Activated gamma-delta T cell treated with Interleukin-2 at 50 U/mL for 16 hours (primary cell): ENCODE measurements at places on chromosomes 4 and X.

DNA sequence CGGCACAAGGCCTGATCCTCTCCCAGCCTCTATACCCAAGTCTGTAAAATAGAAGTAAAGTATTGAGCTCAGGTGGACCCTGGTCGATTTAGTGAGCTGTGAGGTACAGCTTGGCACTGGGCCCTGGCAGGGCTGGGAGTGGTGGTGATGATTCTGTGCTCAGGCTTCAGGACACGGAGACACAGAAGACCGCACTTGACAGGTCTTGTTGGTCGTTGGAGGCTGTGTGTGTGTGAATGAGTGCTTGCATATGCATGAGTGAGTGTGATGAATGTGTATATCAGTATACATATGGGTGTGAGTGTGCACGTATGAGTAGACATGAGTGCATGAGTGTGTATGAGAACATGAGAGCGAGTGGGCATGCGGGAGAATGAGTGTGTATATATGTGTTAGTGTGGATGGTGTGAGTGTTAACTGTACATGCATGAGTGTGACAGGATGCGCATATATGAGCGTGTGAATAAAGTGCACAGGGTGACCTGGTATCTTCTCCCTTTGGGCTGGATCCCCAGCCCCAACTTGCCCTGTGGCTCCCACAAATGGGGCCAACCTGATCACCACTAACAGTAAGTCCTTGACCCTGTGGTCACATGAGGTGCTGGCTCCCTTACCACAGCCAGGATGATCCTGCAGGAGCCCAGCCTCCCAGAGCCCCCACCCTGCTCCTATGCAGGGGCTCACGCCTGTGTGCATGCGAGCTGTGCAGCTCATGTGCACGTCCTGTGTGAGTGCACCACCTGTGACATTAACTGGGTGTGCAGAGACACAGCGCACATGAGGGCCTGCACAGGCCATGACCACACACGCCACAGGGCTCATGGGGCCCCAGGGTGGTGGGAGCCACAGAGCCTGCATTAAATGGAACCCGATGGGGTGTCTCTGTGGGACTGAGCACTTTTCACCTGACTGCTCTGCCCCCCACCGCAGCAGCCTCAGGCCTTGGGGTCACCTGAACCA is 20.8 kb downstream of the SH3BP2 start:
- DNase-seq: no peak

DNA sequence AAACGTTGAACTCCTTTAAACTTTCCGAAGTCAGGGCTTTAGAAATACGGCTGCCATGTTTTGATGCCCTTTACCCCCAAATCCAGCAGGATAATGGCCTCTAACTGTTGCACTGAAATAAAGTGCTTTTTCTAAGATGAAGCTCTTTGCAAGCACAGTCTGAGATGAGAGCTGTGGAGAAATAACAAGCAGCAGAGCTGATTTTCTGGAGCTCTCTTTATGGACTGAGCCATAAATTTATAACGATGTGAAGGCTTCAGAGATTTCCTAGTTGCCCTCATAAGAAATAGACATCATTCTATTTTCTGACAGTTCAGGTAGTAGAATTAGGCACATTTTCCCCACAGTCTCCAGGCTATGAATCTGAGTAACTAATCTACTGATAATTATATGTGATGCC is 567.3 kb downstream of the PDHA2 start:
- DNase-seq: no peak

DNA sequence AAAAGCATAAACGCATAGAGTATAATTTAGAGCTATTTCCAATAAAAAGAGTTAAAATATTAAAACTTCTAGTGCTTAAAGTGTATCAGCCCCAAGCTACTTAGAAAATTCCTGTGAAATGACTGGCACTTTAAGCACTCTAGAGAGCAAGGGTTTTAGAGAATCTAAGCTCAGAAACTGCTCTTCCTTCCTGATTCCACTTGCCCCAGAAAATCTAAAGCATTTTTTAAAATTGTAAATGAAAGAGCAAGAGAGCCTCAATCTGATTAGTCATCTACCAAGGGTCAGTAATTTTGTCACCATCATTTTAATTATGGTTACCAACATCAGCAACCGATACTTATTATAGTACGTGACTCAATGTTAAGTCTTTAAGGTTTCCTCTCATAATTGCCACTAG is 25.0 kb downstream of the CTPS2 start:
- no peak for DNase-seq

DNA sequence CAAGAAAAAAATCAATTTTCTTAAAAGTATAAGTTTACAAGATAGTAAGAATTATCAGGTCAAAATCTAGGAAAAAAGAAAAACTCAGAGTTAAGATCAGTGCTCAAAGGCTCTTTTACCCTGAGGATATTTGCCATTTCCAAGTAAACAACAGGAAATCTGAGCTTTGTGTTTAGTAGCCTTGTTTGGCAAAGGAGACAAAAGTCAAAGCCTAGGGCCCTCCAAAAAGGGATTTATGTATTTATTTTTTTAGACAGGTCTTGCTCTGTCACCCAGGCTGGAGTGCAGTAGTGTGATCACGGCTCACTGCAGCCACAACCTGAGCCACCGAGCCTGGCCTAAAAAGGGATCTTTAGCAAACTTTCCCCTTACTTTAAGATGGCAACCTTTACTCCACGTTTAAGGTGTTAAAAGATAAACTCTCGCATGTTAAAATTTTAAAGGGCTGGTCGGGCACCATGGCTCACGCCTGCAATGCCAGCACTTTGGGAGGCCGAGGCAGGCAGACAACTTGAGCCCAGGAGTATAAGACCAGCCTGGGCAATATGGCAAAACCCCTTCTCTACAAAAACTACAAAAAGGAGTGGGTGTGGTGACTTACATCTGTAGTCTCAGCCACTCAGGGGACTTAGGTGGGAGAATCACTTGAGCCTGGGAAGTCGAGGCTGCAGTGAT is 21.3 kb upstream of the OPHN1 start:
- DNase-seq: no peak

DNA sequence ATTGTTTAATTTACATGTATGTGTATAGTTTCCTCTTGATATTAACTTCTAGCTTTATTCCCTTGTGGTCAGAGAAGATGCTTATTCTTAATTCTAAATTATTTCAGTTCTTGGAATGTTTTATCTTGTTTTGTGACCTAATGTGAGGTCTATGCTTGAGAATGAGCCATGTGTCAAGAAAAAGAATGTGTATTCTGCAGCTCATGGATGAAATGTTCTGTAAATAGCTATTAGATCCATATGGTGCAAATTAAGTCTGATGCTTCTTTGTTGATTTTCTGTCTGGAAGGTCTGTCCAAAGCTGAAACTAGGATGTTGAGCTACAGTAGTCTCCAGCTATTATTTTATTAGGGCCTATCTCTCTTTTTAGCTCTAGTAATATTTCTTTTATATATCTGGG is 187.3 kb upstream of the RASGEF1B start:
- DNase-seq: no peak

DNA sequence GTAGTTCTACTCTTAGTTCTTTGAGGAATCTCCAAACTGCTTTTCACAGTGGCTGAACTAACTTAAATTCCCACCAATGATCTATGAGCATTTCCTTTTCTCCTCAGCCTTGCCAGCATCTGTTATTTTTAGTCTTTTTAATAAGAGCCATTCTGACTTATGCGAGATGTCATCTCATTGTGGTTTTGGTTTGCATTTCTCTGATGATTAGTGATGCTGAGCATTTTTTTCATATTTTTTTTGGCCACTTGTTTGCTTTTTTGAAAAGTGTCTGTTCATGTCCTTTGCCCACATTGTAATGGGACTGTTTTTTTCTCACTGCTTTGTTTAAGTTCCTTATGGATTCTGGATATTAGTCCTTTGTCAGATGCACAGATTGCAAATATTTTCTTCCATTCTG is 21.5 kb upstream of the PHKA1 start:
- DNase-seq: no peak

GRCh38 chr4:142088906-142089305 is 452.5 kb downstream of the IL15 start:
- no peak for DNase-seq

GRCh38 chr4:169229571-169230028 is 41.2 kb downstream of the SH3RF1 start:
- DNase-seq: no peak

DNA sequence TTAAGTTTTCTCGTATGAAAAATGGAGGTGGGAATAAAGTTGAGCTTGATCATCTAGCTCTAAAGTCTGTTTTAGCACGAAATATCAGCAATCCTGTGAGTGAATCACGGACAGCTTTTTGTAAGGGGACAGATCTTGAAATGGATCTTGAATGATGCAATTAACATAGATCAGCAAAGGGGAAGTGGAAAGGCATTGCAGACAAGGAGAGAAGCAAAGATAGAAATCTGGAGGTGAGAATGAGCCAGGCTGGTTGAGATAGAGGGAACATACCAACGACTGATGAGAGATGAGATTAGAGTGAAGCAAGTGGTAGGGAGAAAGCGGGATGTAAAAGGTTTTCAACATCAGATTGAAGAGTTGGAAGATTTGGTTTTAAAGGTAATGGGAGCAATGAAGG is 4.6 kb upstream of the DGKK start:
- DNase-seq: no peak

- DNase-seq: no peak
These were observed 8.0 kb downstream of the SHOX start for GRCh38 chrX:638482-639131.

GRCh38 chr4:173835903-173836302 is 305.9 kb upstream of the HAND2 start:
- no peak for DNase-seq

- DNase-seq: no peak
These were observed 24.0 kb downstream of the GIMD1 start for GRCh38 chr4:106344647-106344970.

GRCh38 chr4:41505161-41505661 is 32.7 kb upstream of the LIMCH1 start:
- no peak for DNase-seq

GRCh38 chr4:51906167-51906958 is 63.4 kb downstream of the DCUN1D4 start:
- DNase-seq: no peak

GRCh38 chrX:19814240-19814639 is 73.2 kb downstream of the SH3KBP1 start:
- no peak for DNase-seq

GRCh38 chr4:142194905-142195304 is 558.5 kb downstream of the IL15 start:
- DNase-seq: no peak

GRCh38 chr4:107065201-107065600 is 29.1 kb upstream of the DKK2 start:
- DNase-seq: no peak

- DNase-seq: no peak
These were observed 102.1 kb downstream of the RELL1 start for GRCh38 chr4:37584071-37584470.

- no peak for DNase-seq
These were observed 339.5 kb downstream of the DHX15 start for GRCh38 chr4:24244663-24245490.

DNA sequence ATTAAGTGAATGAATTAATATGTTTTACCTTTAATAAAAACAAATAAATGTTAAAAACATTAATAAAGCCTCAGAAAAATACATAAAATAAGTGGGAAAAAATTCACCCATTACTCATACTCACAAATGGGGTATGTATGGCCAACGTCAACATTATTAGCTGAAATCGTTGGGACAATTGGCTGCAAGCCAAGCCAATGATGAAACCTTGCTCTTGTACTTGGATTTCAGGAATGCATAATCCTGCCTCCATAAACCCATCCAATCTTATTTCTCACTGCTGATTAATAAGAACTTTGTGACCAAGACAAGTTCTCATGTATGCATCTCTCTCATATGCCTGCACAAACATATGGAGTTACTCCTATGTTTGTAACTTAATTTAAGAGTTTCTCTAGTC is 35.3 kb upstream of the ADAMTS3 start:
- no peak for DNase-seq

DNA sequence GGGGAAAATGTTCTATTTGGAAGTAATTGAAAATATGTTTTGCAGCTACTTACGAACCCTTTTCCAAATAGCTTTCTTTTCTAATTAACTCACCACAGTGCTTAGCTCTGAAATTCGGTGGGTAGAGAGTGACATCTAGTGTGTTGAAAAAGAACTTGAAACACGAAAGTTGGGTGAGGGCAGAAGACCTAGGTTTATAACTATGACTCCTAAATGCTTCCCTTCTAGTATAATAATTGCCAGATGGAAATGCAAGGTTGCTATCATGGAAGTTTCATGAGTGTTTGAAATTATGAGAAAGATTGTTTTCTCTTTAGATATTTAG is 77.3 kb upstream of the NOCT start:
- no peak for DNase-seq

- no peak for DNase-seq
These were observed 8.4 kb upstream of the TBL1X start for GRCh38 chrX:9456250-9457074.

- no peak for DNase-seq
These were observed 1293.6 kb upstream of the TENM3 start for GRCh38 chr4:180949424-180950213.

DNA sequence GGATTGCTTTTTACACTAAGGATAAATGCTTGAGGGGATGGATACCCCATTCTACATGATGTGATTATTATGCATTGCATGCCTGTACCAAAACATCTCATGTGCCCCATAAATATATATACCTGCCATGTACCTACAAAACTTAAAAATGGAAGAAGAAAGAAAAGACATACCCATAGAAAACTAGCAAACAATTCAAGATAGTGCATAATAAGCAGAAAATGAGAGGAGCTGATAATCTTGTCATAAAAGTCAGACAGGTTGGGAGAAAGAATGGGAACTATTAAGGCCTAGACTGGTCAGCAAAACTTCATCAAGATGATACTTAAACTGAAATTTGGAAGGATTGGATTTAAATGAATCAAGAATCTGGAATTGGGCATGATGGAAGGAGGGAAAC is 21.6 kb upstream of the MAGEB17 start:
- no peak for DNase-seq

DNA sequence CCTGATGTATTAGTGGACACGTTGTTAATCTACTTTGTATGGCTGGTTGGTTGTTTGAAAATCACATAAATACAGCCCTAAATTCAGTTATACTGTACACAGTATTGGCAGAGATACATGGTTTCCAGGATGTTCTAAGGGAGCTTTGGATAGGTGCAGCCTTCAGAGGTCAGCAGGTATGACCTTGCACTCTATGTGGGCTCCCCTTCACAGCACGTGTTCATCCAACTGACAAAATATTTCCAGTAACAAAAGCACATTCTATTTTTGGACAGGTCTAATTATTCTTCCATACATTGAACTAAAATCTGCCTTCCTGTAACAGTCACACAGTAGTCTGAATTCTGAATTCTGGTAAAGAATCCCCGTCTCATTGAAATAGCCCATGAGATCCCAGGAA is 92.8 kb upstream of the RAPGEF2 start:
- no peak for DNase-seq

DNA sequence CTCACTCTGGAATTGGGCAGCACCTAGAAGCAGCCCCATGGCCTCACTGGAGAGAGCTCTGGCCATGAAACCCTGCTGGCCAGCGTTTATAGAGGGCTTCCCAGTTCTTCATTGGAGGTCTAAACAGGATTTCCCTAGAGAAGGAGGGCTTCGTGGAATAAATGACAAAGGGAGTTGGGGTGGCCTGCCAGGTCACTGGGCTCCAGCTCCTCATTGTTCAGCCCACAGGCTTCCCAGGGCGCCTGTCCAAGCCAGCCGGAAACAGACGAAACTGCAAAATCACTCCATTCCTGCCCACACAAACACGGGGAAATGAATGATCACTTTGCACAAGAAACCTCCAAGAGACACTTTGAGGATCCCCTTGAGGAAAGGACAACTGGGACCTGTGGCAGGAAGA is 189.7 kb downstream of the TSPAN5 start:
- DNase-seq: no peak
